Left lung (tissue), 14 donors: ENCODE measurements at places on chromosomes 1 and 21. TPM values are rescaled to one million over a fixed set of nuclear protein-coding genes. Genes with fewer than 3 reads are reported as not detected.

DNA sequence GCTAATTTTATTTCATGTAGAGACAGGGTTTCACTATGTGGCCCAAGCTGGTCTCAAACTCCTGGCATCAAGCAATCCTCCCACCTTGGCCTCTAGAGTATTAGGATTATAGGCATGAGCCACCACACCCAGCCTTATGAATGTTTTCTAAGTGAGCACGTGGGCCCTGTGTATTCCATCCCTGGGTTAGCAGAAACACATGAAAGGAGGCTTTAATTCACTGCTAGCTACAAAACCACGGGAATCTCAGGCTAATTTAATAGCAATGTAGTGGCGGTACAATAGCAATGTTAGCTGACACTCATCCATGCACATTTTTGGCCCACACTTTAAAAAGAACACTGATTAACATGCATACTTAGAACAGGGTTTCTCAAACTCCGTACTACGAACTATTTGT lies 32.0 kb downstream of the VTCN1 start:
- H3K36me3 ChIP-seq, result no peaks in the 10 kb centered on the region
- no peaks in the 10 kb centered on the region for H3K4me1 ChIP-seq
- H3K27ac ChIP-seq, result no peak overlapping the region
- H3K27me3 ChIP-seq, result no peaks in the 10 kb centered on the region
- no peak overlapping the region for H3K4me3 ChIP-seq
- DNase-seq, result no peak

DNA sequence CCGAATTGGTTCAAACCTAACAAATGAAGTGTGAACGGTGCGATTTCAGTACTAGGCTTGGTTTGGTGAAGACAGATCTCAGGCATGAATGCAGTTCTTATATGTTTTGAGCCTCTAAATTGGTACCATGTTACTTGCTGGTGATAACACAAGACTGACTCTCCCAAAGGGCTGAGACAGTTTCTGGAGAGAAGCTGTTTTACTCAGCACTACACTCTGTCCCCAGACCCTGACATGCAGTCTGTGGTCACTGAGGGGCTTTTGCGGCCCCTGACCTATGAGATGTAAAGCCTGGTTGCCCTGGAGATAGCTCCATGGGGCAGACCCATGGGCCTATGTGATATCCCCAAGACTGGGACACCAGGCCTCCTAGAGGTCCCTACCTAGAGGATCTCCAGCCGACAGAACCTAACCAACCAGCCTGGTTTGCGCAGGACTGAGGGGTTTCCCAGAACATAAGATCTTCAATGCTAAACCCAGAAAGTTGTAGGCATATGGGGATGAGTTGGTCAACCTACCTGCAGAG lies 19.4 kb upstream of the FOXE3 start:
- no peaks in the 10 kb centered on the region for H3K27me3 ChIP-seq
- DNase-seq, result no peak
- no peaks in the 10 kb centered on the region for H3K36me3 ChIP-seq
- no peak overlapping the region for H3K4me3 ChIP-seq
- no peaks in the 10 kb centered on the region for H3K4me1 ChIP-seq

DNA sequence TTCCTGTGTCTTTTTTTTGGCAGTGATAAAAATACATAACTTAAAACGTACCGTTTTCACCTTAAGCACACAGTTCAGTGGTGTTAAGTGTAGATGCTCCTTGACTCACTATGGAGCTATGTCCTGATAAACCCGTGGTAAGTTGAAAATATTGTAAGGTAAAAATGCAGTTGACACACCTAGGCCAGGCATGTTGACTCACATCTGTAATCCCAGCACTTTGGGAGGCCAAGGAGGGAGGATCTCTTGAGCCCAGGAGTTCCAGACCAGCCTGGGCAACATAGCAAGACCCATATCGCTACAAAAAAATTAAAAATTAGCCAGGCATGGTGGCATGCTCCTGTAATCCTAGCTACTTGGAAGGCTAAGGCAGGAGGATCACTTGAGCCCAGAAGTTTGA lies 73.6 kb upstream of the COG2 start:
- H3K4me3 ChIP-seq, result no peak overlapping the region
- no peak for DNase-seq
- H3K27ac ChIP-seq, result no peak overlapping the region
- no peaks in the 10 kb centered on the region for H3K27me3 ChIP-seq
- no peaks in the 10 kb centered on the region for H3K4me1 ChIP-seq
- no peaks in the 10 kb centered on the region for H3K36me3 ChIP-seq

DNA sequence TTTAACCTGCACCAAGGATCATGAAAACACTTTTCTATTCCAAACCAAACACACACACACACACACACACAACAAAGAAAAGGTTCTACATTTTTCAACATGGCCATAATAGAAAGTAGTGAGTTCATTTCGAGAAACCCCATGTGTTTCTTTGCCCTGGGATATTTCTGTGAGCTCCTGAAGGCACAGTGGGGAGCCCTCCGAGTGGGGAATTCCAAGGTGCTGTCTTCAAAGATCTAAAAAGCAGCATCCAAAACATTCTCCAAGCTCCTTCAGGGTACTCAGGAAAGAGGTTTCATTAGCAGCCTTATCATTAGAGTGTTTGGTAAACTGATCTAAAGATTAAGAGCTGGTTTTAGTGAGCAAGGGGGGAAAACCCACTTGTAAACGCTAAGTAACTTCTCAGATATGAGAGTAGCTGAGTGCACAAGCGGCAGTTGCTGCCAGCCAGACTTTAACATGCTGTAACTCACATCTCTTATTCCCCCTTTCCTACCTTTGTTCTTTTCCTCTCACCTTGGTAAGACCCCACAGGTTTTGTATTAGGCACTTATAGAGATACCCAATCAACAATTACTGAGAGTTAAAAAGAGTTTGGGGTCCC lies 38.3 kb downstream of the ZC3H11B start:
- no peaks in the 10 kb centered on the region for H3K27me3 ChIP-seq
- H3K4me1 ChIP-seq, result no peaks in the 10 kb centered on the region
- no peak overlapping the region for H3K27ac ChIP-seq
- no peak overlapping the region for H3K4me3 ChIP-seq

- H3K4me1 ChIP-seq, result no peaks in the 10 kb centered on the region
- H3K36me3 ChIP-seq, result no peaks in the 10 kb centered on the region
- H3K4me3 ChIP-seq, result no peak overlapping the region
- H3K27ac ChIP-seq, result no peak overlapping the region
These were observed 444.8 kb downstream of the TTLL7 start for GRCh38 chr1:83554174-83554573.

GRCh38 chr21:41059871-41060270 lies 108.1 kb upstream of the BACE2 start:
- H3K27ac ChIP-seq, result no peak overlapping the region
- H3K36me3 ChIP-seq, result no peaks in the 10 kb centered on the region
- no peak for DNase-seq

DNA sequence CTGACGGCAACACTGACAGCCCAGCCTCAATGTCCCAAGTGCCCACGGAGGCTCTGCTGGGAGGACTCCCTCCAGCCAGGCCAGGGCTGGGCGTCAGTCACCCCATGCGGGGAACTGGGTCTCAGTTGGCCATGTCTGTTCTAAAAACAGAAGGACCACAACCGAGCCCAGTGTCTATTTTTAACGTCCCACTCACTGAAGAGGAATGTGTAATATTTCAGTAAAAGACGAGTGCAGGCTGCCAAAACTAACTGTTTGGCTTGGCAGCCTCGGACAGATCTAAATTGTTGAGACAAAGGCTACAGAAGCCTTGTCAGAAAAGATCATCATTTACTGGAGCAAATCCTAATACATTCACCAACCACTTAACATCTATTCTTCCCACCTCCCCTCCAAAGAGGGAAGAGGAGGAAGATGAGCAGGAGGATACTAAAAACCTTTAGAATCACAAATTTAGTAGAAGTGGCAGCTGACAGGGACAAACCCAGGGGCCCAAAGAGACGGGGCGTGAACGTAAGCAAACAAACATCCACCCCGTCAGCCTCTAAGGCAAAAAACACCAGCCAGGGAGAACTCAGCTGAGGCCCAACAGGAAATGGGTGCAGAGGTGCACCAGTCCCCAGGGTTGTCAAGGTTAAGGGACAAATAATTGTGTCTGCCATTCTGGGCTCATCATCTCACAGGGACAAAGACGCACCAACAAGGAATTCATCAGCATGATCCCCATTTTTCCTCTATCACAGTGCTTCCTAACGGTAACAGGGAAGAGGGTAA lies 18.7 kb downstream of the C1orf198 start:
- H3K27ac ChIP-seq, result peak overlapping the region; percentile 85
- H3K4me1 ChIP-seq, result peaks cover 39% of the 10 kb centered on the region
- no peaks in the 10 kb centered on the region for H3K36me3 ChIP-seq
- H3K4me3 ChIP-seq, result no peak overlapping the region
- H3K27me3 ChIP-seq, result no peaks in the 10 kb centered on the region

DNA sequence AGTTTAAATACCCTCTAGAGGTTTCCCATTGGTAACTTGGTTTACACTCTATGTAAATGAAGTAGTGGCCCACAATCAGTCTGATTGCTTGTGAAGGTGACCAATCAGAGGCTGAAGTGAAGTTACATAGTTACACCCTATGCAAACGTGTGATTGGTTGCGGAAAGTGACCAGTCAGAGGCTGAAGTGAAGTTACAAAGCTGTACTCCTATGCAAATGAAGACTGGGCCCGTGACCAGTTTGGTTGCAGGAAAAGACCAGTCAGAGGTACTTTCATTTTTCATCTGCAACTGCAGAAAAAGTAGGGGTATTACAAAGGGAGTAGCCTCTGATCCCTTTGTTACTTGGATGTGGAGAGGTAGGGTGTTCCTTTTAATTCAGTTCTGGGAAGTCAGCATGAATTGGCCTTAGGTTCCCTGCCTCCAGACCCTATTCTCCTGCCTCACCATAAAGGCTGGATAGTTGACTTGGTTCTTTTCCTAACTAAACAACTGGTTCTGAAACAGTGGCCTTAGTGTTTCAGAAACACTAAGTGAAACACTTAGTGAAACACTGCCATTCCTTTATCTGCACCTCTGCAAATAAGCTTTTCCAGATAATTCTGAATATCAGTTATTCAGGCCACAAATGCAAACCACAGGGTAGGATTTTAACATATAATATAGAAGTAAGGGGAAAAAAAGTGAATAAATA lies 39.3 kb downstream of the MAGI3 start:
- no peak for DNase-seq
- H3K4me1 ChIP-seq, result no peaks in the 10 kb centered on the region
- no peaks in the 10 kb centered on the region for H3K27me3 ChIP-seq
- no peaks in the 10 kb centered on the region for H3K36me3 ChIP-seq

DNA sequence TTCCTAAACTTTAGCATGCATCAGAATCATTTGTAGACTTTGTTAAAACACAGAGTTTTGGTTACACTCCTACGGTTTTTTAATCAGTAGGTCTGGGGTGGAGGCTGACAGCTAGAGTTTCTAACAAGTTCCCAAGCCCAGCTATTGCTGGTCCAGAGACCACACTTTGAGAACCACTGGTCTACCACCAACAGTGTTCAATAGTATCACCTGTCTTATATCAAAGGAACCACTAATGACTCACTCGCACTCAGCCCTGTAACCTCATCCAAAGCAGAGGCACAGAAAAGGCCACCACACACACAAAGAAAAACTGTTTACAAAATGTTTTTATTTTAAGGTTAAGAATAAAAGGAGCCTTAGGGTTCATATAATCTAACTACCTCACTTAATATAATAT lies 68.7 kb downstream of the HIVEP3 start:
- H3K27ac ChIP-seq, result no peak overlapping the region
- H3K27me3 ChIP-seq, result no peaks in the 10 kb centered on the region
- H3K4me3 ChIP-seq, result no peak overlapping the region
- H3K36me3 ChIP-seq, result no peaks in the 10 kb centered on the region
- no peak for DNase-seq
- H3K4me1 ChIP-seq, result no peaks in the 10 kb centered on the region

DNA sequence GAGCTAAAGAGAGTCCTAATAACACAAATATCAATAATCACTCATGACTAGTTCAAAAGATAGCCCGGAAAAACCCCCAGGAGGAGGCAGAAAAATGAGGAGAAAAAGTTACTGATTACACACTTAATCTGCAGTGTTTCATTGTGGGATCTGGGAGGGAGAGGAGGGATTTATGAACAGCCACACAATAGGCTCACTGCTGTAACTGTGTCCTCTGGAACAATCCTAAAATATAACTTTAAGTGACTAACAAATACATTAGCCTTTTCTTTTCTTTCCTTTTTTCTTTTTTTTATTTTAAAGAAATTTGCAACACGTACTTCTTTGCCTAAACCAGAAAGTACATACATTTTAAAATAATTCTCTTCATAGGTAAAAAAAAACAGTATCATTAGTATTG lies 106.3 kb upstream of the LBR start:
- no peaks in the 10 kb centered on the region for H3K27me3 ChIP-seq
- DNase-seq, result no peak
- H3K36me3 ChIP-seq, result no peaks in the 10 kb centered on the region
- no peak overlapping the region for H3K27ac ChIP-seq
- H3K4me1 ChIP-seq, result no peaks in the 10 kb centered on the region
- H3K4me3 ChIP-seq, result no peak overlapping the region

TTC4 gene
- 20.0 TPM for total RNA-seq

NBPF10 gene
- 3.7 TPM for total RNA-seq

ZNF362 gene
- total RNA-seq, result 25.9 TPM

C8A gene
- not detected for total RNA-seq
